ENCODE measurements at places on chromosomes 11 and 22.

- DNase-seq, result no peak
Observed at GRCh38 chr11:27837895-27838563, 137.8 kb upstream of the BDNF start.

DNA sequence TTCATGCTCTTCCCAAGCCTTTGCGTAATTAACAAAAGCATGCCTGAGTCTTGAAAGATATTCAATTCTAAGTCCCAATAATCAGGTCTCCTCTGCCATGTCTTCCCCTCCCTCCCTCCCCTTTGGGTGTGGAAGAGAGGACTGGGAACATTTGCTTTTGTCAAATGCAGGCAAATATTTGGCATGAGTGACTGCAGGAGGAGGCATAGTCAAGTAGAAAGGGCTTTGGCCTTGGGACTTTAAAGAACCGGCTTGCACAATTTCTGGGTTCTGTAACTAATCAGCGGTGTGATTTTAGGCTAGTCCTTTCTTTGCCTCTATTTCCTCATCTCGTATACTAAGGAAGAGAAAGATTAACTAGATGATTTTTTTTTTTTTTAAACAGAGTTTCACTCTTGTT, 59.5 kb downstream of the SCN3B start:
- no peak for DNase-seq

- DNase-seq, result no peak
Observed at GRCh38 chr11:73467505-73467904, 91.3 kb downstream of the RELT start.

DNA sequence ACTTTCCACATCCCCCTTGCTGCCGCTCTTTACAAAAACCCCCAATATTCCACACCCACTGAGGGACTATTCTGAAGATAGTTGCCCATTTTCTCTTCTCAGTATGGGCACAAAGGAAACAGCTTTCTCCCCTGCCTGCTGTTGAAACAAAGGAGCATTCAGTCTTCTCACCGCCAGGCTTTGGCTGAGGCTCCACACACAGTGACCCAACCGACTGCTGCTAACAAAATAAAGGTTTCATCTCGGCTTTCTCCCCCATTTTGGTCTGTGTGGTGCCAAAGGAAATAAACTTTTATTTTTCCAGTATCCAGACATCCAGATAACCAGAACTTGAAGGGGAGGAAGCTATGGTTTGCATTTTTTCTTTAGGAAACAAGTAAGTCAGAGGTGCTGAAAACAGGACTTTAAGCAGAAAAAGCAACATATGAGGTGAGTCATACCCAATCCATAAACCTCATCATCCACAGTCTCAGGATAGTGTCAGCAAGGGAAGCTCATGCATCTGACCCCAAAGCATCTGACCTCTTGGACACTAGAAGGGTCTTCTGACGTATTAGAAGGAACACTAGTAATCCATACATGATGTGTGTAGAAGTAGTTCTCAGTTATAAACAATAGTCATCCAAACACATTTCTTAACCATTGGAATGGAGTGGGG, 6.4 kb downstream of the CLMP start:
- no peak for DNase-seq

DNA sequence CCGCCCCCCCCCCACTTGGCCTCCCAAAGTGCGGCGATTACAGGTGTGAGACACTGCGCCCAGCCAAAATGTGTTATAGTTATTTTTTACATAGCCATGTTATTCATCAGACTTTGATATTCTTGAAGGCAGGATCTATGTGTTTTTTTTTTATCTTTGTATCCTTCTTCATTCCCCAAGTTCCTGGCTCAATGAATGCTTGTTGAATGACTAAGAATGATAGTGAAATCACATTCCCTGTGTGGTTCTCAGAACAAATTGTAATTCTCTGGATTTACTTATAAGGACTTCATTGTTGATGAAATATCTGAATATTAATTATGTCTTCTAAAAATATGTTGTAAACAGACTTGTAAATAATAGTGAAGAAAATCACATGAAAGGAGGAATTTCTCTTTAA, 33.5 kb downstream of the MMP7 start:
- no peak for DNase-seq

Measured in activated CD4-positive, CD25-positive, alpha-beta regulatory T cell treated with anti-CD3 and anti-CD28 coated beads, Interleukin-2, amount 50 U/mL, for 16 hours (primary cell).